Retina (tissue), 1 donor: ENCODE measurements at places on chromosomes 16 and 17.

- no peak for DNase-seq
These were observed 18.2 kb downstream of the HEATR3 start for GRCh38 chr16:50083996-50084395.

DNA sequence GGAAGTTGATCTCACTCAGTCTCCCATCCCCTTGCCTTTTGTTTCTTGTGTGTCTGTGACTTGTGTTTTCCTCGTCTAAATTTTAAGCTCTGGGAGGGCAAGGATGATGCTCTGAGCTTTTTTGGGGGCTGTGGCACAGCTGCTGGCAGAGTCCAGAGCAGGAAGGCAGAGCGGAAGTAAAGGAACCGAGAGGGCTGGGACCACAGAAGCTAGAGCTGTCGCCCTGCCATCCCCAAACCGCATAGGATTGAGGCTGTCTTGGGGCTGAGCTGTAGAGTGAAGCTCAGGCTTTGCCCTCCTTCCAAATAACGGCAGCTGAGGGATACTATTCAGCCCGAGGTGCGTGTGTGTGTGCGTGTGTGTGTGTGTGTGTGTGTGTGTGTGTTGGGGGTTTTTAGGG, 3.8 kb upstream of the DNAH2 start:
- no peak for DNase-seq

DNA sequence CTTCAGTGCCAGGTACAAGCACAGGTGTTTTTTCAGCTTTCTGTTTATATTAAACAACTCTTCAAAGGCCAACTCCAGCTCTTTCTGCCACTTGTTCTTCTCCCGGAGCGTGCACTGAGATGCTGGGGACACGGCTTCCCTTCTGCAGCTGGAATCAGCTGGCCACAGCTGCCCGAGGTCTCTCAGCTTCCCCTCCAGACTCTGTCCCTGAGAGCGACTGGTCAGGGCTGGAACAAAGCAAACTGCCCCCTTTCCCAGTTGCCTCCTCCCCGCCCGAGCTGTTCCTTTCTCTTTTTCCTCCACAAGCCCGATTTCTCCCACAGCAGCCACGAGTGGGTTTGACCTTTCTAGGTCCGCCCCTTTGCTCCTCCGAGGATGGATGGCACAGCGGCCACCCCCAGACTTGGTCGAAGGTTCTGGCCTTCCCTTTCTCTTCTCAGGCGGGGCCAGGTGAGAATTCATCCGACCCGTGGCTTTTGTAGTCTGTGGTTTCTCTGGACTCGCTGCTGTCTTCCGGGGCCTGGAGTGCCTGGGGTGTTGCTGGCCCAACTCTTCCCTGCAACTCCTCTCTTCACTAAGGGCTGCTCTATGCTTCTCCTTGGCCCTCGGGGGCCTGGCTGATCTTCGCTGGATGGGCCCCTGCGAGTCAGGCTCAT, 11.5 kb downstream of the CEP295NL start:
- no peak for DNase-seq

DNA sequence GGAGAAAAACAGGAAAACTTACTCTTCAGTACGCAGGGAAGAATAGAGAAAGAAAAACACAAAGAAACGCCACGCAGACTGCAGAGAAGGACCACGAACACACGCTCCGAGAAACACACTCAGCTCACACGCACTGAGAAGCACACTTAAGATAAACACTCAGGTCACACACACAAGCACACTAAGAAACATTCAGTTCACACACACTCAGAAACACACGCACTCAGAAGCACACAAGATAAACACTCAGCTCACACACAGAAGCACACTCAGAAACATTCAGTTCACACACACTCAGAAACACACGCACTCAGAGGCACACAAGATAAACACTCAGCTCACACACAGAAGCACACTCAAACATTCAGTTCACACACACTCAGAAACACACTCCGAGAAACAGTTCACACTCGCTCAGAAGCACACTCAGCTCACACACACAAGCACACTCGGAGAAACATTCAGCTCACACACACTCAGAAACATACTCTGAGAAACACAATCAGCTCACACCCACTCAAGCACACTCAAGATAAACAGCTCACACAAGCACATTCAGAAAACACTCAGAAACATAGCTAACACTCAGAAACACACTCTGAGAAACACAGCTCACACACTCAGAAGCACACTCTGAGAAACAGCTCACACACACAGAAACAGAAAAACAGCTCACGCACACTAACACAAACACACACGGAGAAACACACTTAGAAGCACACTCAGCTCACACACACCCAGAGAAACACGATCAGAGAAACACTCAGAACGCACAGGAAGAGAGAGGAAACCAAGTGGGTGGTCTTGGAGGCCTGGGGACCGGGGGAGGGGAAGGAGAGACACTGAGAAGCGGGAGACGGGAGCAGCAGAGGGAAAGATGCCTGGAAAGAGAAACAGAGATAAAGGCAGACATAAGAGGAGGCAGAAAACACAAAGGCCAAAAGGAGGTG, 908 bp downstream of the TMEM98 start:
- DNase-seq: peak; percentile 69

DNA sequence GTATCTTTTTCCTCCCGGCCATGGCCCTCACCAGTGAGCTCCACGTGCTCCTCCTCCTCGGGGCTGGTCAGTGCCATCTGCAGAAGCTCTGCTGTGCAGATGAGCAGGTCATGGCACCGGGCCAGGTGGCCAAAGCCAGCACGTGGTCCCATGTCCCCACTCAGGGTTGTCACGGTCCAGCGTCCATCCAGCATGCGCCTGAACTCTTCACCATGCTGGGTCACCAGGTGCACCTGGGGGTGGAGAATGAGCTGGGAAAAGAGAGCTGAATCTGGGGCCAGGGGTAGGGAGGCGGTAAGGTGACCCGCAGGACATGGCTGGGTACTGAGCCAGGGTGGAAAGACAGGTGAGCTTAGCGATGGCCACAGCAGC, 1.3 kb downstream of the DHX58 start:
- DNase-seq: no peak

DNA sequence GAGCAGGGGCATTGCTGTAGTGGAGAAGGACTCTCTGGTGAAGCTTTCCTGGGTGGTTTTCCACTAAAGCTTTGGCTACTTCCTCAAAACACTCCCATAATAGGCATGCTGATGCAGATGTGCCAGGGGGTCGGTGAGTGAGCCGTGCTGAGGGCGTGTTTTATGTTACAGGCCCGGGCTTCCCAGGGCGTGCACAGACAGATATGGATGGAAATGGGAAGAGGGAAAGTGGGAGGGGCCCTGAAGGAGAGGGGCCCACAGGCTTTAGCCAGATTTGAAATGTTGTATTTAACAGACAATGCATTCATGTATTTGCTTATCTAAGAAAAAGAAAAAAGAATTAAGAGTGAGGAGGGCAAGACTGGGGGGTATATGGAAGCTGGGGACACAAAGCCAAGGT, 56.3 kb downstream of the IL21R start:
- no peak for DNase-seq

DNA sequence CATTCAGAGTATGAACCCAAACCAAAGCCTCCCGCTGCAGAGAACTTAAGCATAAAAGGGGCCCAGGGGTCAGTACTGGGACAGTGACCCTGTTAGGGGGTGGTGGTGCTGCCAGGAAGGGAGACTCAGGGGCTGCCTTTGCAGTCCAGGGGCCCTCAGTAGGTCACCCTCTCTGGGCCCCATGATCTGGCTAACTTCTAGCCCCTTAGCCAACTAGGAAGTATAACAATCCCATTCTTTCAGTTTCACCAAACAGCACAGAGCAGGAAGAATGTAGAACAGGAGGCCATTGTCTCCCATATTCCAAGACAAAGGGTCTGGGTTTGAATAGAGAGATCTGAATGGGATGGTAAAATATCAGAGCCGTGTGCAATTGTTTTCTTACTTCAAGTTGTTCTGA, 378.6 kb upstream of the C16orf82 start:
- peak; percentile 65 for DNase-seq
